Activated T-cell treated with anti-CD3 and anti-CD28 coated beads, Interleukin-2, amount 50 U/mL, for 1 hour (primary cell): ENCODE measurements at places on chromosomes 13 and 19.

DNA sequence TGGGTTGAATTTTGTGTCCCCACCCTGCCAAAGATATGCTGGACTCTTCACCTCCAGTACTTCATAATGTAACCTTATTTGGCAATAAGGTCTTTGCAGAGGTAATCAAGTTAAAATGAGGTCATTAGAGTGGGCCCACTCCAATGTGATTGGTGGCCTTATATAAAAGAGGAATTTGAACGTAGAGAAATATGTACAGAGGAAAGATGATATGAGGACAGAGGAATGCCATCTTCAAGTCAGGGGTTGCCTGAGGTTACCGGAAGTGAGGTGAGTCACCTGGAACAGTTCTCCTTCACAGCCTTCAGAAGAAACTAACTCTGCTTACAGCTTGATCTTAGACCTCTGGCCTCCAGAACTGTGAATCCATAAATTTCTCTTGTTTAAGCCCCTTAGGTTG, 69.9 kb downstream of the GPC5 start:
- DNase-seq = no peak

DNA sequence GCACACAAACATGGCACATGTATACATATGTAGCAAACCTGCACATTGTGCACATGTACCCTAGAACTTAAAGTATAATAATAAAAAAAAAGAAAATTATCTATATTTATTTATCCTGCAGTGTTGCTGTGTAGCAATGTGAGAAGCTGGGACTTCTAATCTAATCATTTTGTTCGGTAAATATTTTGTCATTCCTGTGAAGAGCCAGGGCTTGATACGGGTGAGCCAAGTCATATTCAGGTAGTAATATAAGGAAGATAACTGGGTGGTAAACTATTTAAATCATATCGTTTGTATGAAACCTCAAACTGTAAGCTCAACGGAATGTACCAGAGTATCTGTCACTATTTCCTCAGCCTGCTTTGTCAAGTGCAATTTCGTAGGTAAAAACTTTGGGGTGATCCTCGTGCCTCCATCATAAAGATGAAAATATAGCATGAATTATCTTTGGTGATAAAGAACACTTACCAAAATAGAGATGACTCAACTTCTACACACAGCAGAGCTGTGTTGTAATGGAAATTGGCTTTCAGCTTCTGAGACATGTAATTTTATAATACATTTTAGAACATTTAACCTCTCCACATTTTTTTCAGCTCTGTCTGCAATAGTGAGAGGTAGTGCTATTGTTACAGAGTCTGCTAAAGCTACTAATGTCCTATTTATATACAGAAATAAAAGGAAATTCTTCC, 92.9 kb downstream of the PCDH9 start:
- DNase-seq = no peak

DNA sequence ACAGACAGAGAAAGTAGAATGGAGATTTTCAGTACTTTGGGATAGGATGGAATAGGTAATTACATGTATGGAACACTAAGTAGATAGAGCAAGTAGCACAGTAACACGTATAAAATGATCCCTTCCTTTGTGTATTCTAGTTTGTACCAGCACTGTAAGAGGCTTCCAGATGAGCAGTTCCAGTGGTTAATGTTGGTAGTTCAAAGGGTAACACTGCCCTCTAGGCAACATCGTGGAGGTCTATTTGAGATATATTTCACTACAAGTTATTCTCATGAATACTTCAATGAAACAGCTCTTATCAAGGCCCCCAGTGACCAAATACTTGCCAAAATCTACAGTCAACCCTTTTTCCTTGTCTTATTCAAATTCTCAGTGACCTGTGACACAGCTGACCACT, 13.5 kb upstream of the ZNF563 start:
- no peak for DNase-seq

GRCh38 chr19:42325896-42326771, 699 bp downstream of the MEGF8 start:
- no peak for DNase-seq

- peak; percentile 77 for DNase-seq
Measured at GRCh38 chr19:40806423-40807146, 7.6 kb downstream of the EGLN2 start.

GRCh38 chr19:50147462-50148423, 15.3 kb downstream of the IZUMO2 start:
- DNase-seq = peak; percentile 82

DNA sequence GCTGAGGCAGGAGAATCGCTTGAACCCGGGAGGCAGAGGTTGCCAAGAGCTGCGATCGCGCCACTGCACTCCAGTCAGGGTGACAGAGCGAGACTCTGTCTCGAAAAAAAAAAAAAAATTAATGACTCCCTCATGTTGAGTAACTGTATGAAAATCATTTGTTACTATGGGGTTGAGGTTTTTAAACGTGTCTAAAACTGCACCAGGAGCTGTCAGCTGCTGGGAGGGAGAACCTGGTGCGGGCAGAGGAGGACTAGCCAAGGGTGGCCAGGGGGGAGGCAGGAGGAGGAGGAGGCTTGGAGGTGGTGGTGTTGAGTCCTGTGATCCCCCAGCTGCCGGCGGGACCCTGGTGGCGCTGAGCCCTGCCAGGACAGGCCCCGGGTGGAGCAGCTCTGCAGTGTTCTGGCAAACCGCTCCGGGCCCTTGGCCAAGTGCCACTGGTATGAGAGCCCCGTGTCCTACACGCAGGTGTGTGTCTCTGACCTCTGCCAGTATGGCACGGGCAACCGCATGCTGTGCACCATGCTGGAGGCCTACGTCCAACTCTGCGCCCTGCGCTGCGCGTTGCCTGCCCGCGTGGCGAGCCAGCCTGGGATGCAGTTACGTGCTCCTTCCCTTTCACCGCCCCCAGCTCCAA, 17.1 kb upstream of the FXYD3 start:
- DNase-seq = no peak

- DNase-seq = no peak
Measured at GRCh38 chr19:43505186-43505456, 575 bp upstream of the PHLDB3 start.

DNA sequence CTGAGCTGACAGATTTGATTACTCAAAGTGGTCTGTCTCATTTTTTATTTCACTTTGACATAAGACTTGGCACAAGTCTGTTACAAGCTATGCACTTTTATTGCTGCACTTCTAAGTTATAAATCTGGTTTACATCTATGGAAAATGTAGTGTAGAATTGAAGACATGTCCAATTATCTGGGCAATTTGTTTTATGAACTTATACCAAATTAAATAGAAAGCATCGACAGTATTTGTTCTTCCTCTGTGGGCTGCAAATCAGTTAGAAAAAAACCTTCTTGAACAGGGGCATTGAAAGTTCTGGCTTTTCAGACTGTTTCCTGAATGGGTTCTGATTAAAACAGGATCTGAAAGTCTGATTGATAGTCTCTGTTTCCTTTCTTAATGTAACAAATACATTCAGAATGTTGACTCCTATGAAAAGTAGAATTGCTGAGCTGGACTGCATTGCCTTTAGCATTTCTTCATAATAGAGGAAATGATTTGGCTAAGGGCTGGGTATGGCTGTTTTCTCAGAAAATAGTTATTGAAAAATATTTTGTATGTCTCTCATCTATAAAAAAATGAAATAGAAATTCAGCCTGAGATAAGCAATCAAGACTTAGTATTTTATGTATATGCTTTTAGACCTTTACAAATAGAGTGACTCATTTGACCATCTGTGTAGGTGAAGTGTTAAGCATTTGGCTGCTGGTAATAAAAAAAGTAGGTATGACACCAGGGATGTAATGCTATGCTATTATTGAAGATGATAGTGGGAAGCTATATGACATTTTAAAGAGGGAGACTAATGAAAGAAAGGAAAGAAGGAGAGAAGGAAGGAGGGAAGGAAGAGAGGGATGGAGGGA, 210.9 kb upstream of the SPRY2 start:
- no peak for DNase-seq

- no peak for DNase-seq
Measured at GRCh38 chr13:67742478-67742877, 512.3 kb upstream of the PCDH9 start.

DNA sequence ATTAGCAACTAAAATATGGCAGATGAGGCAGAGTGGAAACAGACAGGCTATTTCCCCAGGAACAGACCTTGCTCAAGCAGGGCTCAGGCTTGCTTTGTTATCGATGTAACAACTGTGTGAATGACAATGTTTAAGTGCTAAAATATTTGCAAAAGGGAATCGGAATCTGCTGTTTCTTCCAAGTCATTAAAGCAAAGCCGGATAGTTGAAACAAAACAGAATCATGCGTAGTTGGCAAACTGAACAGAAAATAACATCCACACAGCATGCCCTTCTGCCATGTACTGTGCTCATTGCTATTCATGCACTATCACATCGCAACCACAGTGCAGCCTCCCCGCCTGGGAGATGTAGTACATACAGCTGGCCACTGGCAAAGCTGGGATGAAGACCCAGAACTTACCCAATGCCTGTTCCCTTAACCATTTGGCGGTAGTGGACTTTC, 799.1 kb downstream of the DIAPH3 start:
- no peak for DNase-seq

- no peak for DNase-seq
Measured at GRCh38 chr13:106753251-106753650, 185.3 kb upstream of the ARGLU1 start.

- no peak for DNase-seq
Measured at GRCh38 chr19:35872180-35872579, 3.8 kb downstream of the APLP1 start.

- no peak for DNase-seq
Measured at GRCh38 chr19:39187552-39187943, 9.2 kb upstream of the NCCRP1 start.

DNA sequence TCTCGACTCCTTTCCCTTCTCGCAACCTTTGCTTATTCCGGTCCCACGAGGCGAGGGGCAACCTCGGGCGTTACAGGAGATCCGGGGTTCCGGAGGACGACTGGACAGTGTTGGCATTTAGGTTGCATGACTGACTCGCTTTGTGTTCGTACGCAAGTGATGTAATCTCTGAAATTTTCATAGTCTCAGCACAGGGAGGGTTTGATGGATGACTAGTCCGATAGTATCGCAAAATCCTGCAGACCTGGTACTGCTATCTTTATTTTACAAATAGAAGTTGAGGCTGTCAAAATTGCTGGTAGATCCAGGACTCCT, 342 bp downstream of the DDX49 start:
- DNase-seq = no peak

- no peak for DNase-seq
Measured at GRCh38 chr19:7349231-7349591, 474 bp downstream of the ARHGEF18 start.

- no peak for DNase-seq
Measured at GRCh38 chr19:41529484-41530183, 46.3 kb upstream of the CEACAM21 start.

GRCh38 chr13:20801707-20802106, 27.9 kb upstream of the EEF1AKMT1 start:
- no peak for DNase-seq

DNA sequence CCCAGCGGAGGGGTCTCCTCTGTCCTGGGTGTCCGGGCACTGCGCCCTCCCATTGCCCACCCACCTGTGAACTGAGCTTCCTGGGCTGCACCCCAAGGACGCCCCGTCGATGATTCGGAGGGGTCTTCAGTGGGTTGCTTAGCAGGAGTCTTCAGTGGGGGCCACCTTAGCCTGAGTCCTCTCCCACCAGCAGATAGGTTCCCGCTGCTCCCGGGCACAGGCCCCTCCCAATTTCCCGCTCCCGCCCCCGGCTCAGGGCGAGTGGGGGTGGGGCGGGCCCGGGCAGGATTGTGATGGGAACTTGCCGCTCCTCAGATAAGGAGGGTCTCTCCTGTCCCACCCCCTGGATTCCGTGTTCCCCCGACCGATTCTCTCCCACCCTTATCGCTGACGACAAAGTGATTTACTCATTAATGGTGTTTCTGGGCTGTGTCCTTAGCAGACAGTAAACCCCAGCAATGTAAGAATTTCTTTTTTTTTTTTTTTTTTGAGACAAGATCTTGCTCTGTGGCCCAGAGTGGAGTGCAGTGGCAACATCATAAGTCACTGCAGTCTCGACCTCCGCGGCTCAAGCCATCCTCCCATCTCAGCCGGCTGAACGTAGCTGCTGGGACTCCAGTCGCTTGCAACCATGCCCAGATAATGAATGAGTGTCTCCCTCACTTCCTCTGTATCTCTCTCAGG, 655 bp upstream of the S1PR5 start:
- DNase-seq = peak; percentile 35

DNA sequence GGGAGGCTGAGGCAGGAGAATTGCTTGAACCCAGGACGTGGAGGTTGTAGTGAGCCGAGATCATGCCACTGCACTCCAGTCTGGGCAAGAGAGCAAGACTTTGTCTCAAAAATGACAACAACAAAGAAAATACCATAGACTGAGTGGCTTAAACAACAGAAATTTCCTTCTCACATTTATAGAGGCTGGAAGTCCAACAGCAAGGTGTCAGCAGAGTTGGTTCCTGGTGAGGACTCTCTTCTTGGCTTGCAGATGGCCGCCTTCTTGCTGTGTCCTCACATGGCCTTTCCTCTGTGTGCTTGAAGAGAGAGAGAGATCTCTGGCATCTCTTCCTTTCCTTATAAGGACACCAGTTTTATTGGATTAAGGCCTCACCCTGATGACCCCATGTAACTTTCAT, 56.1 kb upstream of the ADGRE5 start:
- no peak for DNase-seq
